Endothelial cell (in vitro differentiated cells): ENCODE measurements at places on chromosomes 6 and 20.
A peak's percentile ranks its signal among the peaks of the same experiment; 100 is the strongest.

DNA sequence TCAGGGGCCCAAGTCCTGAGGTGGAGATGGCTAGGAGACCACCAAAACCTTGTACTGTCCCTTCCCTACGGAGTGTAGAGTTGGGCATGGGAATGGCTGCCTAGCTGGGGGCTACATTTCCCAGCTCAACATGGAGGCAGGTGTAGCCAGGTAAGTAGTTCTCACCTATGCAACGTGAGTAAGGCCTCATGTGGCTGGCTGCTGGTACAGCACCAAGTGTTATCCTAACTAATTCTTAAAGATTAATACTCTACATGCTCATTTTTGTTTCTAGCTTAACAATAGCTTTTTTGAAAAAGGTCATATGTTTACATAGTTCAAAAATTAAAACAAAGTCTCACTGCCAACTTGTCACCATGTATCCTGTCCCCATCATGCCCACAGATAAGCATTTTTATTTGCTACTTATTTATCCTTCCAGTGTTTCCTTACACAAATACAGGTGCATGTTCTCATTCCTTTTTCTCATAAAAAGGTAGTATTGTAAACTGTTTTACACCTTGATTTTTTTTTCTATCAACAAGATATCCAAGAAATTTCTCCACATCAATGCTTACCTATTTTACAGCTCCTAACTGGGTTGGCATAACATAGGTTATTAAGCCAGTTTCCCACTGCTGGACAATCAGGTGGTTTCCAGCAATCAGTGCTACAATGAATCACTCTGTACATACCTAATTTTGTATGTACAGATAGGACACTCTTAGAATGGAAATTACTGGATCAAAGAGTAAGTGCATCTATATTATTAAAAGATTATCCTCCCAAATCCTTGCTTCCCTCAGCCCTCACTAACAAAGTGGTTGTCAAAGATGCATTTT, 25.5 kb downstream of the ABHD12 start:
- no peak overlapping the region for H3K27ac ChIP-seq
- no peak for DNase-seq
- no peak overlapping the region for H3K4me3 ChIP-seq
- H3K36me3 ChIP-seq, result no peaks in the 10 kb centered on the region
- H3K27me3 ChIP-seq, result no peaks in the 10 kb centered on the region
- no peaks in the 10 kb centered on the region for H3K4me1 ChIP-seq

- no peaks in the 10 kb centered on the region for H3K36me3 ChIP-seq
- H3K4me1 ChIP-seq, result peaks cover 11% of the 10 kb centered on the region
- no peak overlapping the region for H3K4me3 ChIP-seq
- H3K27me3 ChIP-seq, result peaks cover 2% of the 10 kb centered on the region
- no peak for DNase-seq
- no peak overlapping the region for H3K27ac ChIP-seq
Observed at GRCh38 chr6:56959938-56960337, 5.0 kb downstream of the BEND6 start.

DNA sequence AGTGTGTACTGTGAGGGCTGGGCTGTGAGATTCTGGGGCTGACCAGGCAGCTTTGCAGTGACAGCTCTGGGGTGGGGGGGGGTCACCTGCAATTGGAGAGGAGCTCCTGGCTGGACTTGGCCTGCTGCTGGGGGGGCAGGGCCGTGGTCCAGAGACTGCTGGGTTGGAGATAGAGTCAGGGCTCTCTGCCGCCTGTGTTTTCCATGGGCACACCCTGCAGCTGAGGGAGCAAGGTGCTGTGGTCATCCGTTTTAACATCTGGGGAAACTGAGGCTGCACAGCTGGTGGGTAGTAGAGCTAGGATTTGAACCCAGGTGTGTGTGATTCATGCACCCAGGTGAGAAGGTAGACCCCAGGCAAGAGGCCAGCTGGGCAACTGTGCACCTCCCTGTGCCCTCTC, 7.3 kb downstream of the DLGAP4 start:
- H3K4me3 ChIP-seq, result no peak overlapping the region
- H3K27me3 ChIP-seq, result peaks cover 22% of the 10 kb centered on the region
- DNase-seq, result no peak
- no peak overlapping the region for H3K27ac ChIP-seq

GRCh38 chr6:105322499-105323225, 80.2 kb downstream of the PREP start:
- DNase-seq, result no peak
- H3K36me3 ChIP-seq, result peaks cover 4% of the 10 kb centered on the region
- H3K27ac ChIP-seq, result no peak overlapping the region
- peaks cover 3% of the 10 kb centered on the region for H3K27me3 ChIP-seq

DNA sequence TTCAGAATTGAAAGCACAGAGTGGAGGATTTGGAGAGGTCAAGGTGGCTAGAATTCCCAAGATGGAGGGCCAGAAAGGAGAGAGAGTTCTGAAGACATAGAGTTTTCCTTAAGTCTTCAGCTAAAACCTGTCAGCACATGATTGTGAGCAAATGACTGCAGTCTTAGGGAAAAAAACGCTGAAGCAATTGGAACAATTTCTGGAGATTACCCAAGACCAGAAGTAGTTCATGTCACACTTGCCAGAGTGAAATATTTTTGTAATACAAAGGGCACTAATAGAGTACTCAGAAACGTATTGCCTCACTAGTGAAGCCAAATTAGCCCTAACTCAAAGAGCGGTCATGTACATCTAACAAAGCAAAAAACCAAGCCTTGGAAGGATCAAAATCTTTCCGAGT, 541.3 kb upstream of the MARCKS start:
- H3K4me3 ChIP-seq, result no peak overlapping the region
- H3K4me1 ChIP-seq, result peaks cover 18% of the 10 kb centered on the region
- no peaks in the 10 kb centered on the region for H3K36me3 ChIP-seq

- no peaks in the 10 kb centered on the region for H3K27me3 ChIP-seq
- H3K4me1 ChIP-seq, result no peaks in the 10 kb centered on the region
- no peaks in the 10 kb centered on the region for H3K36me3 ChIP-seq
- H3K4me3 ChIP-seq, result no peak overlapping the region
- H3K27ac ChIP-seq, result no peak overlapping the region
Observed at GRCh38 chr6:35681298-35681697, 7.4 kb downstream of the FKBP5 start.

- H3K4me1 ChIP-seq, result no peaks in the 10 kb centered on the region
- H3K27me3 ChIP-seq, result peaks cover 6% of the 10 kb centered on the region
- no peak overlapping the region for H3K4me3 ChIP-seq
- no peak overlapping the region for H3K27ac ChIP-seq
- DNase-seq, result no peak
Observed at GRCh38 chr20:63546956-63547724, 409 bp downstream of the SRMS start.

DNA sequence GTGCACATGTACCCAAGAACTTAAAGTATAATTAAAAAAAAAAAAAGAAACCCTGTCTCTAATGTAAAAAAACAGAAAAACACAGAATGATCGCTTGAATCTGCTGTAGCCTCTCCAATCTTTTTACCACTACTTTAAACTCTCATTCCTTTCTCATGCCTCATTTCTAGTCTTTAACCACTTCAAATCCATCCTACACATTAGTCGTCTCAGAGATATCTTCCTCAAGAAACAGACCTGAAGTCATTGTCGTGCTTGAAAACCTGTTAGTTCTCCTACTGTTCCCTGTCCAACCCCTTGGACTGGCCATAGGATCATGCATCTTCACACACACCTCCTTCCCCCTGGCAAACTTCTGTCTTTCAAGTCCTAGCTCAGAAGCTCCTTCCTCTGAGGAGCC, 112.1 kb upstream of the BCLAF1 start:
- H3K27me3 ChIP-seq, result no peaks in the 10 kb centered on the region
- no peak overlapping the region for H3K27ac ChIP-seq
- DNase-seq, result no peak
- H3K4me3 ChIP-seq, result no peak overlapping the region
- no peaks in the 10 kb centered on the region for H3K36me3 ChIP-seq

- no peak overlapping the region for H3K27ac ChIP-seq
- DNase-seq, result no peak
- no peak overlapping the region for H3K4me3 ChIP-seq
Observed at GRCh38 chr6:38503032-38503773, 136.5 kb downstream of the BTBD9 start.

DNA sequence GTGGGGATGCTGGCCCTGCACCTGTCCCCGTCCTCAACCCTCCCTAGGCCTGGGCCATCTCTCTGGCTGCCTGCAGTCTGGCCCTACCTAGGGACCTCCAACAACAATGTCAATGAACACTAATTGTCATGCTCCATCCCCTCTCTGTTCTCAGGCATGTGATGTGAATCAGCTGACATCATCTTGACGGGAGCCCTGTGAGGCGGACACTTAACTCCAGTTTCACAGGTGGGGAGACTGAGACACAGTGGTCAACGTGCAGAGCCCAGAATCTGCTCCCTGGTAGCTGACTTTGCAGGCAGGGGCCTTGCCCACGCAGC, 762 bp upstream of the TCEA2 start:
- H3K27me3 ChIP-seq, result peaks cover 14% of the 10 kb centered on the region
- no peak overlapping the region for H3K27ac ChIP-seq
- DNase-seq, result no peak
- peaks cover 5% of the 10 kb centered on the region for H3K36me3 ChIP-seq

- no peaks in the 10 kb centered on the region for H3K36me3 ChIP-seq
- H3K4me1 ChIP-seq, result peaks cover 42% of the 10 kb centered on the region
- H3K27ac ChIP-seq, result no peak overlapping the region
- H3K27me3 ChIP-seq, result peaks cover 14% of the 10 kb centered on the region
- H3K4me3 ChIP-seq, result no peak overlapping the region
Observed at GRCh38 chr20:53872561-53873229, 197.7 kb downstream of the BCAS1 start.

DNA sequence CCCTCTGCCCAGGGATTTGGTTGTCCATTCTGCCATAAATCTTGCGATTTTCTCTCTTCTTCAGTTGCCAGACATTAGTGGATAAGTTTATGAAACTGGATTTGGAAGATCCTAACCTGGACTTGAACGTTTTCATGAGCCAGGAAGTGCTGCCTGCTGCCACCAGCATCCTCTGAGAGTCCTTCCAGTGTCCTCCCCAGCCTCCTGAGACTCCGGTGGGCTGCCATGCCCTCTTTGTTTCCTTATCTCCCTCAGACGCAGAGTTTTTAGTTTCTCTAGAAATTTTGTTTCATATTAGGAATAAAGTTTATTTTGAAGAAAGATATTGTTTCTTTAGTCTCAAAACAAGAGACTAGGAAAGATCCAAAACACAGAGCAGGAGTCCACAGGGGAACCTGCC, at the start of gene SAPCD1:
Gene SAPCD1 (plus strand): TSS at position 301 of the 400 bp plus-strand sequence. CDS start 399 bp downstream, outside the sequence.
- peaks cover 24% of the 10 kb centered on the region for H3K36me3 ChIP-seq
- peaks cover 18% of the 10 kb centered on the region for H3K4me1 ChIP-seq

DNA sequence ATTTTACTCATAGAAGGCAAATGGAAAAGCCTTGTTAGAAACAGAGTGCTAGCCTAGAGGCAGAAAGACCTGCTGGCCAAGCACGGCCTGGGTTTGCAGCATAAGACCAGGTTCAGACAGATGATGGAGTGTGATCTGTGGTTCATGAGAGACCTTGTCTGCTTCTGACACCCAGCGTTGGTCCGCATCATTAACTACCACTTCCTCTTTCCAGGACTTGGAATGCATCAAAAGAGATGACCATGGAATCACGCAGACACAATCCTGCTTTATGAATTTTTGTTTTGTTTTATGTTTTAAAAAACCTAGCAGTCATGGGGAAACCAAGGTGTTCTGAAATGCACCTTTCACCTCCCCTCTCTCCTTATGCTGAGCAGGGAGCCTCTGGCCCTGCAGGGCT, 76.8 kb upstream of the SYNDIG1 start:
- H3K27ac ChIP-seq, result no peak overlapping the region
- no peak overlapping the region for H3K4me3 ChIP-seq
- no peaks in the 10 kb centered on the region for H3K36me3 ChIP-seq
- peaks cover 4% of the 10 kb centered on the region for H3K27me3 ChIP-seq
- H3K4me1 ChIP-seq, result peaks cover 14% of the 10 kb centered on the region
- DNase-seq, result no peak

DNA sequence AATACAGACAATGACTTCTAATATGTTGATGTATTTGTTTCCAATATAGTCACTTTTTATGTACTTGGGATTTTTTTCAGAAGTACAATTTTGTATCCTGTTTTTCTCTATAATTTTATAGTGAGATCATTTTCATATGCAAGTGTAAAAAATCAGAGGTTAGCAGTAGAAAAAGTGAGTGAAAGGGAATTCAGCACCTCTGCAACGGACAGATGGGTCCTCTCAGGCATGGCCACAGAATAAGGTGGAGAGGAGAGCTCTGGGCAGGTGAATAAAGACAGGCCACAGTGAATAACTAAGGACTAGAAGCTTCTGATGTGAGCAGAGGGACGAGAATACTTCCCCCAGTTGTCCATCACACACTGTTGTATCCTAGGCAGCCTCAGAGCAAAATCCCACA, 210.1 kb upstream of the CNR1 start:
- H3K27ac ChIP-seq, result no peak overlapping the region
- H3K27me3 ChIP-seq, result peaks cover 1% of the 10 kb centered on the region
- H3K4me3 ChIP-seq, result no peak overlapping the region

GRCh38 chr6:56490993-56491392, 151.7 kb downstream of the DST start:
- no peak overlapping the region for H3K27ac ChIP-seq
- no peak overlapping the region for H3K4me3 ChIP-seq
- no peak for DNase-seq
- H3K4me1 ChIP-seq, result no peaks in the 10 kb centered on the region
- peaks cover 20% of the 10 kb centered on the region for H3K36me3 ChIP-seq
- H3K27me3 ChIP-seq, result no peaks in the 10 kb centered on the region

- H3K36me3 ChIP-seq, result peaks cover 4% of the 10 kb centered on the region
- H3K4me3 ChIP-seq, result no peak overlapping the region
- H3K27ac ChIP-seq, result no peak overlapping the region
- no peaks in the 10 kb centered on the region for H3K27me3 ChIP-seq
- DNase-seq, result no peak
Observed at GRCh38 chr6:77015350-77015749, 447.9 kb downstream of the HTR1B start.

DNA sequence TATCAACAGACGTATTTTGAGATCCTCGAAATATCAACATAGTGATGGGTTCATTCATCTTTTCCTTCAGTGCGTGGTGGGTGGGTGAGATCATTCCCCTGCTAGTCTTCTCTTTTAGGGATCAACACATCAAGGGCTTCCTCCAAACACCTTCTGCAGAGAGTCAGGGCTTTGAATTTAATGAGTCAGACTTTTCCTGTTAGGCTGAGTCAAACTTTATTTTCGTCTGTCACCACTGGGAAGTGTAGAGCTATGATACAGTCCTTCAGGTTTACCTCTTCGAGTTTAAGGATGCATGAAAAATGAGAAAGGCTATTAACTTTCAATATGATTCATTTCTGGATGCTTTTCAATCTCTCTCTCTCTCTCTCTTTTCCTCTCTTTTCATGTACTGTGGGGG, 189.1 kb downstream of the BMP2 start:
- H3K27ac ChIP-seq, result no peak overlapping the region
- no peaks in the 10 kb centered on the region for H3K4me1 ChIP-seq
- no peak overlapping the region for H3K4me3 ChIP-seq
- H3K27me3 ChIP-seq, result peaks cover 2% of the 10 kb centered on the region

GRCh38 chr6:2522521-2522920, 228.2 kb downstream of the MYLK4 start:
- H3K27me3 ChIP-seq, result no peaks in the 10 kb centered on the region
- no peak for DNase-seq
- peaks cover 14% of the 10 kb centered on the region for H3K4me1 ChIP-seq
- H3K4me3 ChIP-seq, result no peak overlapping the region
- peaks cover 3% of the 10 kb centered on the region for H3K36me3 ChIP-seq
- H3K27ac ChIP-seq, result peak overlapping the region; percentile 86
